ENCODE measurements at places on chromosomes 5 and 9. TPM values are rescaled to one million over a fixed set of nuclear protein-coding genes. Genes with fewer than 3 reads are reported as not detected.

The LRRC19 gene
- not detected for total RNA-seq

The FKTN gene
- total RNA-seq: 17.8 TPM

The CAMSAP1 gene
- 14.4 TPM for total RNA-seq

The SLCO6A1 gene
- total RNA-seq: not detected

The TAF1L gene
- not detected for total RNA-seq

Data from smooth muscle cell of bladder (primary cell).